ENCODE measurements at places on chromosomes 7 and 10.

DNA sequence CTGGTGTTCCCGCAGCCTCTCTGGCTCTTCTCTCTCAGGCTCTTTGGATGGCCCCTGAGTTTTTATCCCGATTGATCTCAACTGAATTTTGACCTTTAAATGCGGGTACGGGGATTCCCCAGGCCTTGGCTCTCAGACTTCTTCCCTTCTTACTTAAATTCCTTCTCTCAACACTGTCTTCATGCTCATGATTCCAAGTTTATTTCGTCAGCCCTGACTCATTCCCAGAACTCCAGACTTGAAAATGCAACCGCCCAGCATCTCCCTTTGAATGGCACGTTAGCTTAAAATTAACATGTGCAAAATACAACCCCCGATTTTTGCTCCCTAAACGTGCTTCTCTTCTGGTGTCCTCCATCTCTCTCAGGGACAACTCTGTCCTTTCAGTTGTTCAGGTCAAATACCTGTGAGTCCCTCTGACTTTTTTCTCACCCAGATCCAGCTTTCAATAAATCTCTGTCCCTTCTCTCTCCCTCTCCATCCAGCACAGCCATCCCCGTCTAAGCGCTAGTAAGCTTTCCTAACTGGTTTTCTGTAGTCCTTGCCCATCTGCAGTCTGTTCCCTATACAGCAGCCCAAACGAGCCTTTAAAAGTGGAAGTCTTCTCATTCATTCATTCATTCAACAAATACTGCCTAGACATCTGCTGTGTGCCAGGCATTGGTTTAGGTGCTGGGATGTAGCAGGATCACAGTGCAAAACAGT lies 7.1 kb downstream of the HECW1 start:
- no peak for DNase-seq

GRCh38 chr10:27742195-27743011 lies 3.2 kb downstream of the MKX start:
- peak; percentile 33 for DNase-seq

- DNase-seq = no peak
Observed at GRCh38 chr7:1812509-1813393, 142.7 kb downstream of the ELFN1 start.

GRCh38 chr10:5576780-5577624 lies 52.2 kb downstream of the CALML3 start:
- no peak for DNase-seq

DNA sequence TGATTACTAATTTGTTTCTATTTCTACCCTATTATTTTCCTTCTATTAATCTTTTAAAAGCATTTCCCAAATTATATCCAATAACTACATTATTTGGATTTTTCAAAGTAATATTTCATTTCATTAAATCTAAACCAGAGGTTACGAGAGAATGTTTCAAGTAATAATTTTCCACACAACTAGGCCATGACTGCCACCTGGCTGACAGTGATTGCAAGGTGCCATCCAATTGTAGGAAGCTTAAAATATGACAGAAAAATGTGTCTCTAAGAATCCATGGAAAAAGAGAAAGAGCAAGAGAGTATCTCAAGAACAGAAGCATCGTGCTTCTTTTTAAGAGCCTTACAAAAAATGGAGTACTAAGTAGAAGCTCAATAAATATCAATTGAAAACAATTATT lies 48.7 kb downstream of the TPK1 start:
- no peak for DNase-seq

GRCh38 chr7:693280-693679 lies 33.2 kb upstream of the DNAAF5 start:
- no peak for DNase-seq

DNA sequence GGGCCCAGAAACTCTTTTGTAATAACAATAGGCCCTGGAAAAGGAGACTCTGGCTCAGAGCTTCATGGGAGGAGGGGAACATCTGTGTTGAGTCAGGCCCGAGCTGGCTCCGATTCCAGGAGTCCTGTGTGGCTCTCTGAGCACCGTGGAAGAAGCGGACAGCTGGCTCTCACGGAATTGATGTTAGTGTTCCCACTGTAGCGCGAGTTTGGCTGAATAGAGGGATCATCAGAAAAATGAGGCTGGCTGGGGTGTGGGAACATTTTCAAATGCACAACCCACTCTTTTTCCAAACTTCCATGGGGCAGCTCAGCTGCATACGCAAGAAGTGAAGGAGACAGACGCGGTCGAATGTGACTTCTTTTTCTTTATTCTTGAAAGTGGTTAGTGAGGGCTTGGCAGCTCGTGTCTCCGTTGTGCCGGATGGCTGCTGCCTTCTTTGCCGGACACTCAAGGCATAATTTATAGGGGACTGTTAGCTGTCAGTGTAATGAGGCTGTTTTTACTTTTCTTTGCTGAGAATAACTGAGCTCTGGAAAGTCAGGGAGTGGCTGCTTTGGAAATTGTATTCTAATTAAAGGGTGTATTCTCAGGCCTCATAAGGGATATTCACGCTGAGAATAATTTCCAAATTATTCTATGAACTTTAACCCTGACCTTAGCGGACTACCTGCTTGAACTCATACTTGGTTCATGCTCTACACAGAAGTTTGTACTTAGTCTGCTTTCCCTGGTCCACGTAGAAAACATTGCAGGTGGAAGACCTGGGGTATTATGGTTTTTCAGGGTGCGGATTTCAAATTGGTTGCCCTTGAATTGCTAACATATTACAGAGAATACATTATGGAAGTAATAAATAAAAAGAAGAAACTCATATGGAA lies 23.1 kb downstream of the MDFIC start:
- DNase-seq = no peak

DNA sequence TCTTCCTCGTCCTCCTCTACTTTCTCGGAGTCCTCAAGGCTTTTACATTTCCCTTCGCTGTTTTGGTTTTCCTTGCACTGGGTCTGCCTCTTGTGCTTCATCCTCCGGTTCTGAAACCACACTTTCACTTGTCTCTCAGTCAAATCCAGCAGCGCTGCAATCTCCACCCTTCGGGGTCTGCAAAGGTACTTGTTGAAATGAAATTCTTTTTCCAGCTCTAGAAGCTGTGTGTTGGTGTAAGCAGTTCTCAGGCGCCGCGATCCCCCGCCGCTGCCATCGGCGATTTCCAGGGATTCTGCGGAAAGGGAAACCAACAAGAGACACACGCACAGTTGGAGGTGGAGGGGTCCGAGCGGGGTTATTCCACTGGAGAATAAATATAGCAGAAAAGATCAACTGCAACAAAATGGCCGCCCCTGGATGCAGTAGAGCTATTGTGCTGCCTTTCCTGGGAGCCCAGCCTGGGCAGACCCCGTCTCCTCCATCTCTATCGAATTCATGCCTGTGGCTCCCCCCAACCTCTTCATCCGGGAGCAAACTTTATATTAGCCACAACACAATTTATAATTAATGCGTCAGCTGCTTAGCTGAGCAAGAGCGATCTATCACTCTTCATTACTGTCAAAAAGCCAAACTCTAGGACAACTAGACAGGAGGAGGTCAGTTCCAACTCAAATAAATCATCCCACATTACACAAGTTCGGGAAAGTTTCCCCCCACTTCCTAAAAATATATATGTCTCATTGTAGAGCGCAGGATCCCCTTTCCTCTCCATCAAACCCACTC lies 1.1 kb downstream of the HOXA2 start:
- DNase-seq = no peak

DNA sequence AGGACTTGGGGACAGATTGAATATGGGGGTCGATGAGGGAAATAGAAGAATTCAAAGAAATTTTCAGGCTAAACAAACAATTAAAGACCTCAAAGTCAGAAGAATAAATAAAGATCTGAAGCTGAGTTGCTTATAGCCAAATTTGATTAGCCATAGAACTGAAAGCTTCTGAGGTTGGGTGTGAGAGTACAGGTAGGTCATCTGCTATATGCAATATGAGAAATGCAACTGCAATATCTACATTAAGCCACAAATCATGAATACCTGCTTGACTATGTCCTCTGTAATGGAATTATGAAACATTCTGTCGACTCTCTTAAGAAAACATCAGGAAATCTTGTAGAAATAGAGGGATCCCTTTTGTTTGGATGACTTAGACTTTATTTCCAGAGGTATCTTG lies 192.1 kb upstream of the PCDH15 start:
- DNase-seq = no peak

DNA sequence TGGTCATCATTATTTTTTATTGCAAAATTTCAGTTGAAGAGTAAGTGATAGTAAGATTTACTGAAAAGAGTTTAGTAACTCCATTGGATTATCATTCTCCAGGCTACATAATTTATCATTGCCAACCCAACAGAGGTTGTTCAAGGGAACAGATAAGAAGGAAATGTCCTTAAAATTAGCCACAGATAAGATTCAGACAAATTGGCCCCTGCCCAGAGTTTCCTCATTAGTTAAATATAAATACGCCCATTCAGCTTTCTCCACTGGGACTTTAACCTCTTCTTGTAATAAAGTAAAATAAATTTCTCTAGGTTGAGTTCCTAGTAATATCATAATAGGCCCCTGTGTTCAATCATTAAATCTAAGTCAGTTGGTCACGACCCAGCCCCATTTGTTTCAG lies 27.7 kb upstream of the PHYHIPL start:
- no peak for DNase-seq

All from activated CD8-positive, alpha-beta memory T cell treated with anti-CD3 and anti-CD28 coated beads for 1 hour (primary cell).